Activated CD4-positive, alpha-beta T cell treated with anti-CD3 and anti-CD28 coated beads, Interleukin-2, amount 50 U/mL, for 16 hours (primary cell): ENCODE measurements at places on chromosomes 2 and 18.

DNA sequence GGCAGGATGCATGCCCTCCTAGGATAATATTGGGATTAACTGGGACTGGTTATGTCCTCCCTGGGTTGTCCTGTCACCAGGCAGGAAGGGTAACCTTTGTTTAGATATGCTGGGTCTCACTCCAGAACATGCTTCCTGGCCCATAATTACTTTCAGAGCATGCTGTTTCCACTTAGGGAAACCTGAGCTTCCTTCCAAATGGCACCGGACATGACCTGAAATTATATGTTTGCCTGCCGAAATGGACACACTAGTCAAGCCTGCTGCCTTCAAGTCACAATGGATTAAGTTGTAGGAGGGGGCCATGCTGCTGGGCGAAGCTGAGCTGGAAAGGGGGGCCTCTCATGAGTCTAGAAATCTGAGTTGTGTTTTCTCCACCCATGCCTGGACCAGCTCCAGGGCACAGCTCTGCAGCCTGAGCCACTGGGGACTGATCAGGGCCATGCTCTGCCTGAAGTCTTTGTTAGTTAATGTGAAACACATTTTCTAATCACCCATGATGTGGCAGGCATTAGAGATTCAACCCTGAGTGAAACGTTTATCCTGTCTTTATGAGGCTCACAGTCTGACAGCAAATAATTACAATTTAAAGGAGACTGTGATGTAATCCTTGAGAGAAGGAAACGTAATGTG is 273.3 kb downstream of the TNS1 start:
- DNase-seq, result no peak

- no peak for DNase-seq
Measured at GRCh38 chr18:42623935-42624334, 491.6 kb downstream of the RIT2 start.

GRCh38 chr2:184834699-184835397 is 236.5 kb downstream of the ZNF804A start:
- no peak for DNase-seq

DNA sequence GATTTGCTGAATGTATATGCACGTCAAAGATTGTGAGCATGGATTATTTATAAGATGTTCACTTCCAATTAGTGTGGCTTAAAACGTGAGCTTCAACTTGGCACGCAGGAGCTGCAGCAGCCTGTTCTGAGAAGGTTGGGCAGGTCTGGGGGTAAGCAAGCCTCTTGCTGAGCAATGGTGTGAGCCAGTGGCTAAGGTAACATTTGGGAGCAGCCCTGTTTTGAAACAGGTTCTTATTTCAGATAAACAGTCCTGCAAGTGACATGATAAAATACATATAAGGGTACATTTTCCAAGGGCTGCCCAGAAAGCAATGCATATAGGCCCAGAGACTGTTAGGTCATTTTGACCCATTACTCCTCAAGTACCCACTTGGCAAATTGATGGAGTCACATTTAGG is 415.3 kb downstream of the ZNF521 start:
- DNase-seq, result no peak

- DNase-seq, result no peak
Measured at GRCh38 chr2:29946505-29946904, 25.1 kb upstream of the ALK start.

DNA sequence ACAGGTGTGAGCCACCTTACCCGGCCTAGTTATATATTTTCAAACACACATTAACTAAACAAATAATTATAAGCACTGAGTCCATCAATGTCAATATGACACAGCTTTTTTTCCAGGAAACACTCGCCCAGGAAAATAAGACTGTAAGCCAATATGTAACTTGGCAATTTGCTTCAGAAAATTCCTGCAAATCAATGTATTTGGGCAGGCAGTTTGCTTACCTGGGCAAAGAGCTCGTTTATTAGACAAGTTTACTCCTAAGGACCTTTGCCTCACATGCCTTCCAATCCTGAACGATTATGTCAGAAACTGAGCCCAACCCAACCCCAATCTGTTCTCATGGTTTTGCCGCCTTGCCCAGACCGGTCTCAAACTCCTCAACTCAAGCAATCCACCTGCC is 34.7 kb upstream of the NDUFV2 start:
- DNase-seq, result no peak

- DNase-seq, result no peak
Measured at GRCh38 chr2:127439343-127439742, 21.1 kb downstream of the PROC start.

GRCh38 chr2:54803783-54804751 is 80.6 kb downstream of the EML6 start:
- DNase-seq, result no peak

DNA sequence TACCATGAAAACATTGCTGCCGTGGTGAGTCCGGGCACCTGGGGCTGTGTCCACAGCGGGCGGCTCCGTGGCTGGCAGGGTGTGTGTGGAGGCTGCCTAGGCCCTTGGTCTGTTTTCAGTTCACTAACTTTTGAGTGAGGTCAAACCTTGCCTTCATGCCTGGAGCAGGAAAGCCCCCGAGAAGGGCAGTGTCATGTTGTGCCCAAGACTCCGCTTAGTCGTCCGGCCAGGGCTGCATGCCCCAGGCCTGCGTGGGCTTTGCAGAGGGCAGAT is 24.1 kb downstream of the MAL start:
- no peak for DNase-seq

GRCh38 chr2:127984551-127984950 is 43.3 kb downstream of the SAP130 start:
- DNase-seq, result no peak

DNA sequence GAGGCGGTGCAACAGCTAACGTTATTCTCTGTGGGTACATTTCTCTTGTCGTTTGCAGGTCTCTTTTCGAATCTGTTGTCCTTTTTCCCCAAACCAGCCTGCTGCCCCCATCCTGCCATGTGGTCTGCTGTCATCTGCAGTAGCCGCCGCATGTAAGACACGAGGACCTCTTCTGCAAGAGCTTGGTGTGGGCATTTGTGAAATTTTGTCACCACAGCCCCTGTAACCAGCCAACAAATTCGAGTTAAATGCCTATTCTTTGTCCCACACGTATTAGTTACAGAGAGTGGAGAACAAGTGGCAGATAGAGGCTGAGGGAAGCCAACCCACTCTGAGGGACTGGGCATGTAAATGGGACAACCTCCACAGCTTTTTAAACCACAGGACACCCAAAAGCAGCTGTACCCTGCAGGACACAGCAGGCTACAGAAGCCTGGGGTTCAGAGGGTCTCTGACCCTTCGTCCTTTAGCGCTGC is 35.0 kb downstream of the ITGA6 start:
- no peak for DNase-seq

DNA sequence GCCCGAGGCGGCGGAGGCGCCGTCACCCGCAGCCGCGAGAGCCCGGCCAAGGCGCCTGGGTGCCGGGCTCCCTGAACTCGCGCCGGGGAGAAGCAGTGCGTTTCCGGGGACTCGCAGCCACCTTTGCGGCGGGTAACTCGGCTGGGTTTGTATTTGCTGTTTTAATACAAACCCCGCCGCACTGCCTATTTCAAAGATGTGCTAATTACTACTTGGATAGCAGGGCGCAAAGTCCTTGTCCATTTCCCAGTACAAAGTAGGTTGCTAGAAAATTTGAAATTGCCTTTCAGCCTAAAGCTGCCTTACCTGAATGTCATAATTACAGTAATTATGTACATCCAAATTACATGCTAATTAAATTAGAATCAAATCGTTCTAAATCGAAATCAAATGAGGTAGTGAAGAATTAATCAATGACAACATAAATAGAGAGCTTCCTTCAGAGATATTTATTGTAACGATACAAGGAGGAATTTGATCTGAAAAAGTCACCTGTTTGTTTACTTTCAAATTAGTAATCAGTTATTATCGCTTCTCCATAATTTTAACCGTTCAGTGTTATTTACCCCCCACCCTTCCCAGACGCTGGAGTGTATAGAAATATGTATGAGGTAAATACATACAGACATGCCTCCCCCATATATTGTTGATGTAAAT is 8.1 kb downstream of the SP9 start:
- peak; percentile 20 for DNase-seq

- peak; percentile 24 for DNase-seq
Measured at GRCh38 chr2:168594778-168595177, 138.7 kb downstream of the CERS6 start.

DNA sequence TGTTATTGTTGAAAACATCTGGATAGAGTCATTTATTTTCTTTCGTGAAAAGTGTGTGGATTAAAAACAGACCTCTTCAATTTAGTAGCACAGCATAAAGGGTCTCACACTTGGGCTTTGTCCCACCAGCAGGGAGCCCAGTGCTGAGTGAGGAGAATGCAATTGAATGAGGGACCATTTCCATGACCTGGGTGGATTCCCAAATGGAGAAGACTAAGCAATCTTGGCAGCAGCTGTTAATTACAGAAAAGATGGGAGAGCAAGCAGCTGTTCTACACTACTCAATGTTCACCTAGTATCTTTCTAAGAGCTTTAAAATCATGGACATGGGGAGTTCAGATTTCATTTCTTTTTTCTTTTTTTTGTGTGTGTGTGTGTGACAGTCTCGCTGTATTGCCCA is 121.8 kb upstream of the FN1 start:
- DNase-seq, result no peak

GRCh38 chr2:104702031-104702850 is 151.7 kb upstream of the POU3F3 start:
- no peak for DNase-seq

- DNase-seq, result no peak
Measured at GRCh38 chr18:58388736-58389135, 240.2 kb downstream of the ALPK2 start.

DNA sequence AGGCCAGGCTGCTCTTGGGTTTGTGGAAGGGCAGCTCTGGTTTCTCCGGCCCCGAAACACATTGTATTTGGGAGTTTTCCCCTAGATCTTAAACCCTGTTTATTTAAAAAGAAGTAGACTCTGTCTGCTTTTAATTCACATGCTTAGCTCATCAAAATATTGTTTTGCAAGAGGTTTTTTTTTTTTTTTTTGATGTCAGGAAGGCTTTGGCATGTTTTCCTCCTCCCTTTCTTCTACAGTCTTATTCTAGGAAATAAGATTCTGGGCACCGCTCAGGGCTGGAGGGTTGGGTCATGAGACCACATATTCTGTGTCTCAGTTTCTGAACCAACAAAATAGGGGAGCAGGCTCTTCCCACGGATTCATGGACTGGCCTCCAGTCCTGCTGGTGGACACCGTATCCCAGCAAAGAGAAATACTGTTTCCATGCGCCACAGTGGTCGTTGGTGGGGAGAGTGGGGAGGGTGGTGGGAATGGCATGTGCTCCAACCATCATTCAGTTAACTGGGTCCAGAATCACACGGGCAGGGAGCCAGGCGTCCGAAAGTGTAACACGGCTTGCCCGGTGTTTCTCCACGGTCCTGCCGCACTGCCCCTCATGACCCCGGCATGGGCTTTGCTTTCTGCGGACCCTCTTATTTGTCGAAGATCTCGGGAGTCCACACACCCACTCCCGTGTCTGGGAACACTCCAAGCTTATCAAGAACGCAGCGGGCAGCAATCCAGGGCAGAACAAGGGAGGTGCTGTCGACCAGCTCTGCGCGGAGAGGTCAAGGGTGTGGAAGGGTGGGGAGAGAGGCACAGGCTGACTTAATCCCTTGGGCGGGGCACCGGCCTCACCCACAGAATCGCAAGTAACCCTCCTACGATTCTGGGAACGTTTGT is 176.7 kb downstream of the GLI2 start:
- DNase-seq, result no peak

GRCh38 chr18:44579028-44579702 is 101.5 kb upstream of the SETBP1 start:
- peak; percentile 16 for DNase-seq

- DNase-seq, result no peak
Measured at GRCh38 chr2:133296401-133296800, 271.9 kb downstream of the NCKAP5 start.

DNA sequence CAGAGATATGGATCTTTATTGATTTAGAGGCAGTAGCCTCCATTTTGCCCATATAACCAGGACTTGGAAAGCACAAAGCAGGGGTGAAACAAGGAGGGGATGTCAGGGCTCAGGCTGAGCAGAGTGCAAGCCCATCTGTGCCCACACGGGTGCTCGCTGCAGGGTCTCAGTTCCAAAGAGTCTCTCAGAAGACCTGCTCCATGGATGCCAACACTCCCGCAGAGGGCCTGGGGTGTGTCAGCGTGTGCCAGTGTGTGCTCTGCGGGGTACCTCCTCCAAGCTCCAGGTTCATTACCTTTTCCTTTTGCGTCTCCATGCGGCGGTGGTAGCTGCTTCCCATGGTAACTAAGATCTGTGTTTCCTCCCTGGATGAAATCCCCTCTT is 107.5 kb downstream of the EIPR1 start:
- no peak for DNase-seq

DNA sequence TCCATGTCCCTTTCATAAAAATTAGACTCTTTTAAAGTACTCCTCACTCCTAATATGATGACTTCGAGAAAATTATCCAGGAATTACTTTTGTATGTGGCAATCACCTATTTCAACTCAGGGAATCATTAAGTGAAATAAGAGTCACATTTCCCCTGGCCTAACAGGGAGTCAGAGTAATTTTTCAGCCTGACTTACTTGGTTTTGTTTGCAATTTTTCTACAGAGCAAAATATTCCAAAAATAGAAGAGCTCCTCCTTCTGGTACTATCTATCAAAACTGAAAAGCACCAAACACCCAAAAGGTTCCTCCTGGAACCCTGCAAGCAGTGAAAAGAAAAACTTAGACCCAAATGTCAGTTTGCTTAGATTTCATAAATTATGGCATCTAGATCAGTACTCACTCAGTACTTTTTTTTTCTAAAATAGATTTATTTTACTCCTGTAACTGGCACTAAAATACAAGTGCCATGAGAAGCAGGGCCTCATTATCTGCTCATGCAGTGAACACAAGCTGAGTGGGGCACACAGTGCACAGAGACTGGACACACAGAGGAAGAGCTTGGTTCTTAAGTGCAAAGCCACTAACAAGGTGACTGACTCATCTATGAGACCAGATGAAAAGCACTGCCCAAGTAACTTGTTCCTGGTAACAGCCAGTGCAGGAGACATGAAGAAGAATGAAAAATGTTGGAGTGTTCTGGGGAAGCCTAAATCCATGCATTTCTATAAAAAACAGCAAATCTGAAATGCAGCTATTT is 28.7 kb downstream of the ACAA2 start:
- DNase-seq, result no peak

GRCh38 chr2:50042771-50043170 is 888.5 kb upstream of the FSHR start:
- DNase-seq, result no peak

DNA sequence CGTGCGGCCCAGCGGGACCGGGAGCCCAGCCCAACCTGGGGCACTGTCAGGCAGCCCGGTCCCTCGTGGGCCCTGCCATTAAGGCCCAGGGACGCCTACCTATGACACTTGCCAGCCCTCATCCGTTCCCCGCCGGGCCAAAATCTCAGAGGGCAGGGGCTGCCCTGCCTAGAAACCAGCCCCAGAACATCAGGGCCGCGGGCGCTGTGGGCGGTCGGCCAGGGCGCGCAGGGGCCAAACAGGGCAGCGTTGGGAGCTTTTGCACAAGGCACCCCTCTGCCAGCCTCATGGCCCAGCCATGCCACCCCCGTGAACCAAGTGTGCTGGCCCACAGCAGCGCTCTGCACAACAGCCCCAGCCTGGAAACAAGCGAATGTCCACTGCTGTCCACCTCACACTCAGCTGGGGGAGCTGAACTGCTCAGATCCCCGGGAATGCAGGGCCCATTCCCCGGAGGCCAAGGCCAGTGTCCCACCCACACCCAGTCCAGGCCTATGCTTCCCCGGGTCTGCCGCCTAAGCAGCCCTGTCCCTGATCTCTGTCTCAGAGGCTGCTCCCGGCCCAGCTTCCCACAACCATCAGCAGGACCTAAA is 3.5 kb upstream of the NEURL3 start:
- no peak for DNase-seq

- DNase-seq, result no peak
Measured at GRCh38 chr18:7601246-7601615, 34.1 kb downstream of the PTPRM start.
